Osteoblast (primary cell): ENCODE measurements at places on chromosomes 12 and 14. TPM values are rescaled to one million over a fixed set of nuclear protein-coding genes. Genes with fewer than 3 reads are reported as not detected.

DNA sequence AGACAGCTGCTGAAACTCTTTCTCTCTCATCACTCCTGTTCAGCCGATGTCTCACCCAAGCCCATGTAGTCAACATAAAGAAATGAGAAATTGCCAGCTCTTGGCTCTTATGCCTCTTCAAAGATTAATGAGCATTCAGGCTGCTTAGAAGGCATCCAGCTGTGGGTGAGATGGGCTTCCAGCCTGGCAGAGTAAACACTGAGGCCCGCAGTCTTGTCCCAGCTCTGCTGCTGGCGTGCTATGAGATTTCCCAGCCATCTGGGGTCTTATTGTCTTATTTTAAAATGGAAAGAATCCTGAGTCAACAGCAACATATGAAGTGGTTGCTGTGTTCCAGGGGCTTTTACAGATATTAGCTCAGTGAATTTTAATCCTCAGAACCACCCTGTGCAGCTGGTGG is 12.6 kb downstream of the RXYLT1 start:
- DNase-seq, result no peak

- DNase-seq, result no peak
Measured at GRCh38 chr12:13851828-13852227, 129.6 kb downstream of the GRIN2B start.

- no peak for DNase-seq
Measured at GRCh38 chr12:112606611-112607365, 184.8 kb upstream of the RPH3A start.

The DDIT3 gene
- total RNA-seq, result 118 and 136 TPM in 2 replicates

GRCh38 chr14:66231820-66232219 is 254.4 kb upstream of the CCDC196 start:
- no peak for DNase-seq

DNA sequence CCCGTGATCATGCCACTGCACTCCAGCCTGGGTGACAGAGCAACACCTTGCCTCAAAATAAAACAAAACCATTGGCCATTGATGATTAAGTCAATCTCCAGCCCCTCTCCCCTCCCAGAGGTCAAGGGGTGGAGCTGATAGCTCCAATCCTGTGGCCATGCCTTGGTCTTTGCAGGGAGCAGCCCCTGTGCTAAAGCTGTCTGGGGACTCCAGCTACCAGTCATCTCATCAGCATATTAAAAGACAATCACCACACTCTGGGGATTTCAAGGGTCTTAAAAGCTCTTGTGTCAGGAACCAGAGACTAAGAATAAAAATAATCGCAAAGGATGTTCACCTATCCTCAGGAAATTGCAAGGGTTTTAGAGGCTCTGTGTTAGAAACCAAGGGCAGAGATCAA is 30.6 kb downstream of the HCAR2 start:
- DNase-seq, result no peak

The MYF6 gene
- total RNA-seq, result not detected in 2 replicates

DNA sequence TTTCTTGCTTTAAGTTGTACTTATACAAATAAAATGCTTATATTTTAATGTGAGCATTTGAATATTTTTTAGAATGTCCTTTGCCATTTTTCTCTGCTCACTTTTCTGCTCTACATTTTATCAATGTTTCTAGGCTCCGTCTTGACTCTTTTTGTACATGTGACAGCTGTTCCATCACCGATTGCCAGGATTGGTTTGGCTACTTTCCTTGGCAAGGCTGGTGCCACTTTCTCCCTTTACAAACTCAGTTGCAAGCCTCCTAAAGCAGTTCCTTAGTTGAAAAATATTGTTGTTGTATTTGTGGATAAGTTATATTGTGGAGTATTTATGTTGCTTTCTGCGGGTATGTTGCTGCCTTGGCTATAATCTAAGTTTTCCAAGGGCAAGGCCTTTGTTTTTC is 63.4 kb downstream of the DACT1 start:
- no peak for DNase-seq

DNA sequence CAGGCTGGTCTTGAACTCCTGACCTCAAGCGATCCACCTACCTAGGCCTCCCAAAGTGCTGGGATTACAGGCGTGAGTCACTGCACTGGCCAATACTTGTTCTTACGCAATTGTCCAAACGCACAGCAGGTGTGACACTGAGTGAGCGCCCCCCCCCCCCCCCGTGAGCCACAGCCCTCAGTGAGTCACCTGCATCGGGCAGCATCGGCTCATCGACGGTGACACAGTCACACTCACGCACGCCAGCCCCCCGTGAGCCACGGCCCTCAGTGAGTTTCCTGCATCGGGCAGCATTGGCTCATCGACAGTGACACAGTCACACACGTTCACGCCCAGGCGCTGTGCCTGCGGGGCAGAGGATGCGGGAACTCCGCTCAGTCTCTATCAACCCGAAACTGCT is 42.5 kb downstream of the GALNT9 start:
- peak; percentile 92 for DNase-seq

DNA sequence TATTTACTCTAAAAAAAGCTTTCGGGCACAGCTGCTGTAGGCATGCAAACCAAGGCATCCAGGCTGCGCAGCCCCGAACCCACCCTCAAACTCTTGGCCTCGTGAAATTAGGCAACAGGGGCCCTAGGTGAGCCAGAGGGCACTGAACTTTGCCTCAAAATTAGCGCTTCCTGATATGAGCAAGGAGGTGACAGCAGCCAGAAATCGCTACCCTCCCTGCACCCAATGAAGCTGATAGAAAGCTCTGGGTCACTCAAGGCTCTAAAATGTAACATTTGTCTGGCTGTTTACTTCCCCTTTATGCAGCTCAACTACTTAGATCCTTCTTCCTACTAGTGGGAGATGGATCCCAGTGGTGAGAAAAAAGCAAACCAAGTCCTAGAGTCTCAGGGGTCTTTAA is 61.8 kb downstream of the PITPNM2 start:
- DNase-seq, result no peak

The MED13L gene
- total RNA-seq, result 359 and 476 TPM in 2 replicates

DNA sequence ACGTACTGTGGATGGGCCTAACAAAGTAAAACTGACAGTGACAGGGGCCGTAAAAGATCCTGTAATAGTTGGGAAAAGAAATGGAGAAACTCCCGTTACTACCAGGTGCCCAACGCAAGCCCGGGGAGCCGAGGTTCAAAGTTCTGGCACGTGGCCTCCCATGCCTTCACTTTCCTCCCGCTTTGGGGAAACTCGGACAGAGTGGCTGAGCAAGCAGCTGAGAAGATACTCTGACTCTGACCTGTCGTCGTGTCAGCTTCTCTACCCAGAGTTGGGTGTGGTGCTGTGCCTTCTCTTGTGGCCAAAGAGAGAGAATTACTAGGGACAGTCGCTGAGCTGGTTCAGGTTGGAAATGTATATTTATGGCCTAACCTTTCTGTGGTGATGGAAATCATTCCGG is 1.7 kb downstream of the B4GALNT3 start:
- DNase-seq, result no peak

The OSBPL8 gene
- total RNA-seq, result 193 and 204 TPM in 2 replicates
